ENCODE measurements at places on chromosomes 2 and 18.
A peak's percentile ranks its signal among the peaks of the same experiment; 100 is the strongest.

DNA sequence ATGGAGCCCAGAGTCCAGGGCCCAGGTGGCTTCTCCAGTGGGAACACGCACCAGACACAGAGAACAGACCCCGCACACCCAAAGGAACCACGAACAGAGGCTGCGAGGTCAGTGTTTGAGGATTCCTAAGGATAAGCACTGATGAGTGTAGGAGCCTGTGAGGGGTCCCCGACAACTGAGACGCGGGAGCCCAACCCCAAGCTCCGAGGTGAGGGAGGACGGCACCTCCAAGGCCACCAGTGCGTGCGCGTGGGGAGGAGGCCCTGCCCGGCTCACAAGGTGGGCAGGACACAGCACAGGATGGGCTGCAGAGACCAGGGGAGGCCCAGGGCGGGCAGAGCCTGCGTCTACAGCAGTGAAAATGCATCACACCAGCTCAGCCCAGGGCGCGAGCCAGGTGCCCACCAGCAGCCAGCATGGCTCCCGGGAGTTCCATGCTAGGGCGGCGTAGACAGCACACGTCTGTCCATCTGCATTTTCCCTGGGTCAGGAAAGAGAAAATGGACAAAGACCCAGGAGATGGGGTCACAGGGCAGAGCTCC, 189.1 kb downstream of the EIPR1 start:
- DNase-seq, result no peak

DNA sequence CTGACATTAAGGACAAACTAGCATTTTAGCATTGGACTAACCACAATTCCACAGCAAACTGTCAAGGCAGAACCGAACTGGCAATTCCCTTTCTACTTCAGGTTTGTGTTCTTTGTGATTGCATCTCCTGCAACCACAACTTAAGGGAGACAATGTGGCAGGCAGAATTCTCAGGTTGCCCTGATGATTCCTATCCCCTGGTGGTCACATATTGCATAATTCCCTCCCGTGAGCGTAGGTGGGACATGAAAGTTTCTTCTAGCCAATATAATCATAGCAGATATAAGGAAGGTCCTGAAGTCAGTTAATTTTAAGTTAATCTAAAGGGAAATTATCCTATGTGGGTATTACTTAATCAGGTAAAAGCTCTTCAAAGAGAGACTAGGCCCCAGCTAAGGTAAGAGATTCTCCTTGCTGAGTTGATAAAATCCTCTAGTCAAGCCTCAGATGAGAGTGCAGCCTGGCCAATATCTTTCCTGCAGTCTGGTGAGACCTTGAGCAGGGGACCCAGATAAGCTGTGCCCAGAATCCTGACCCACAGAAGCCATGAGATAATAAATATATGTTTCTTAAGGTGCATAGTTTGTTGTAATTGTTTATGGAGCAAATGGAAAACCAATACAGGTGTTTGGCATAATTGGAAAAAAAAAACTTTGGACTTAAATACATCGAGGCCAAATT, 45.9 kb upstream of the TNP1 start:
- no peak for DNase-seq

GRCh38 chr2:235493775-235494715, at the start of gene AGAP1:
Gene AGAP1 (plus strand): TSS chr2:235494043.
- DNase-seq, result peak; percentile 83

DNA sequence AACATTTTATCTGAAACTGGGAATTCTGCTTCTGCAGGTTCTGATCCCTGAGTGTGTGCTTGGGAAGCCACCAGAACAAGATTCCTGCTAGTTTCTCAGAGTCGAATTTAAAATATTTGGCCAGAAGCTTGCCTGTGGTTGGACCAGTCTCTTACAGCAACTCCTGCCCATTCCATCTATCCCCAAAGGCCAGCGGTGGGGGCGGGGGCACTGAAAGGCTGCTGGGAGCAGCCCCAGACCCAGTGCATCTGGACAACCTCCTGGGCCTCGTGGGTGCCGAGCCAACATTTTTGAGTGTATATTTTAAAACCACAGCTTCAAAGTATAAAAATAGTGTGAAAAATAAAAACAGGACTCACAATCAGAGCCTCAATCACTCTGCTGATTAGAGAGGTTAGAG, 38.6 kb upstream of the ZFP36L2 start:
- no peak for DNase-seq

- no peak for DNase-seq
These were observed 219.5 kb upstream of the SKOR2 start for GRCh38 chr18:47470941-47471340.
